Effector memory CD4-positive, alpha-beta T cell (primary cell): ENCODE measurements at places on chromosomes 11 and 22.

- DNase-seq: no peak
These were observed 96.2 kb upstream of the TRIM77 start for GRCh38 chr11:89613911-89614310.

- no peak for DNase-seq
These were observed 536.8 kb downstream of the MIAT start for GRCh38 chr22:27194096-27194748.

- no peak for DNase-seq
These were observed 14.4 kb upstream of the SERPINH1 start for GRCh38 chr11:75547617-75548058.

GRCh38 chr22:45105281-45105702 is 58.4 kb upstream of the NUP50 start:
- DNase-seq: no peak

DNA sequence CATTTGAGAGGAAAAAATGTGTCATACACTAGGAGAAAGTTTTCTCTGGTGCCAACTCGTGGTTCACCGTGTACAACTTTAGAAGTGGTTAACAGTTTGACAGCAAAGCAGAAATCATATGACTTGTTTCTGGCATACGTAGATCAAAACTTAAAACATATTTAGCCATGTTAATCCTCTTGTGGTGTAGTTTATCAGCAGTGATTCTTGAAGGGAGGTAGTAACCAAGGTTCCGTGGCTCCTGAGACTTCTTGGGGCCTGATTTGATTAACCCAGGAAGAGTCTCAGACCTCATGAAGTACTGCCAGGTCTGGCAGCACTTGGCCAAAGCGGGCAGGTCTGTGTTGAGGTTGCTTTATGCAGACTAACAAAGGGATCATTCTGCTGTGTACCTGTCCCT is 40.5 kb downstream of the SREBF2 start:
- no peak for DNase-seq

- DNase-seq: no peak
These were observed at the start of gene SMIM35 for GRCh38 chr11:118086913-118087768. SMIM35 (minus strand) TSS chr11:118086963; CDS start chr11:118086757, 206 bp downstream.

DNA sequence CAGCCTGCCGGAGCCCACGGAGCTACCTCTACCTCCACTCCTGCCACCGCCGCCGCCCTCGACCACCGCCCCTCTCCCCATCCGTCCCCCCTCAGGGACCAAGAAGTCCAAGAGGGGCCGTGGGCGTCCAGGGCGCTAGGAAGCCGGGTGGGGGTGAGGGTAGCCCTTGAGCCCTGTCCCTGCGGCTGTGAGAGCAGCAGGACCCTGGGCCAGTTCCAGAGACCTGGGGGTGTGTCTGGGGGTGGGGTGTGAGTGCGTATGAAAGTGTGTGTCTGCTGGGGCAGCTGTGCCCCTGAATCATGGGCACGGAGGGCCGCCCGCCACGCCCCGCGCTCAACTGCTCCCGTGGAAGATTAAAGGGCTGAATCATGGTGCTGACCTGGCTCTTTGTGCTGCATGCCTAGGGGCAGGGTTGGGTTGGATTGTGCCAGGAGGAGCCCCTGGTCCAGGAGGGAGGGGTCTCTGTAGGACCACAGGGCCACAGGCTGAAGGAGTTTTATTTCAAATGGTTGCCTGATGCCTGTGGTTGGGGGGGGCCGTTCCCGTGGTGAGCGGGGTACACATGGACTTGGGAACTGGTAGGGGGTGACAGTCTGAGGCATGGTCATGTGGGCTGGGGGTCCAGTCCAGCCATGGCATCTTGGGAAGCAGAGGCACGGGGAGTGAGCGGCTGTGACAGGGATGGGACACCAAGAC is 2.3 kb downstream of the PTPRCAP start:
- no peak for DNase-seq
